ENCODE measurements at places on chromosomes 13 and 19. TPM values are rescaled to one million over a fixed set of nuclear protein-coding genes. Genes with fewer than 3 reads are reported as not detected.

DNA sequence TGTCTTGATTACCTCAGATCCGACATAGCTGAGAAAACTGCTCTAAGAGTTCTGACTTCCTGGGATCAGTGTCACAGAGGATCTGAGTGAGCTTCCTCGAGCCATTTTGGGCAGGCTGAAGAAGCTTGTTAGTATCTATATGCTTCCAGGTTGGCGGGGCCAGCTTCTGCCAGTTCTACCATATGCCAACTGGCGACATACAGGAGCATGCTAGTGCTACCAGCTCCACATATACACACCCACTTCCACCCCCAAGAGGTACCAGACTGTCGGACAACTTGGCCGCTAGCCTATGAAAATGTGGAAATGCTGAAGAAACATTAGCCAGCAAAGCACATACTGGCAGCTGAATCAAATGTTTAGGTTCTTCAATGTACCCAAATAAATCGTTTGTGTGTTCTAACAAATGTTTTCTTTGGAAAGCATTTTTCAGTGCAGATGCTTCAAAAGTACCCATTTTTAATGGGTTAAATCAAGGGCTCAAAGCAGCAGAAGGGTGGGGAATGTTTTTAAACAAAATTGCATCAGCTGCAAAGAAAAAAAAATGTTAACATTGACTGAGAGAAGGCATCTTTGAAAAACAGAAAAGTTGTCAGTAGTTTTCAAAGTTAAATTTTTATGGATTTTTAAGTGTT, 163.7 kb downstream of the KLF12 start:
- DNase-seq = no peak

DNA sequence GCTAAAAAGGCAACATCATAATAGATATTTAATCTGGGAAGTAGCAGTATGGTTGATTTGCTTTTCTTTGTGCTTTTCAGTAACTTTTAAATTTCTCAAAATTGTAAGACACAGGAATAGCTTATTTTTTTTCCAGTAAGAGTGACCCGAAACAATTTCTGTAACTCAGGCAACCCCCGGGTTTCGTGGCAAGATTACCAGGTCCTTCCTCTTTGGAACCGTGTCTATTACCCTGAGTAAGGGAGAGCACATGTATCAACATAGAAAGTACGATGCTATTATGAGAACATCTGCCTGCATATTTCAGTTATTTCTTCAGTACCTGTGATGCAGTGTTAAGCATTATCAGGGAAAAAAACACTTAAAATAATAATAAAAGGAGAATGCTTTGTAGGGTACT, 64.1 kb downstream of the DOCK9 start:
- no peak for DNase-seq

- no peak for DNase-seq
These were observed 35.6 kb downstream of the GADD45B start for GRCh38 chr19:2511570-2511969.

DNA sequence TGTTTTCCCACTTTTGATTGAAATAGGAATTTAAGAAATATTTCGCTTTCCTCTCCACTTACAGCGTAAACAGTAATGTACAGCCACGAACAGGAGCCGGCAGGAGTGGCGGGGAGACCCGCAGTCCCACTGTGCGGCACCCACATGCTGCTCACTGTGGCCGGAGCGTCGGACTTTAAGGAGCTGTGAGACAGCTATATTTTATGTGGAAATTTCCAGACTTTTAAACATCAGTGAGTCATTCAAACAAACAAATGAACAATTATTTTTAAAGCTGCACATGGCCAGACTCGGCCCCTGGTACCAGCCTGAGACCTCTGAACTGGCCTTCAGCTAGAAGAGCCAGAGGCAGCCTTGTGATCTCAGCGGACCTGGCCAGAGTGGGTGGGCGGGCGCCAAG, 52.5 kb downstream of the CRYL1 start:
- no peak for DNase-seq

DNA sequence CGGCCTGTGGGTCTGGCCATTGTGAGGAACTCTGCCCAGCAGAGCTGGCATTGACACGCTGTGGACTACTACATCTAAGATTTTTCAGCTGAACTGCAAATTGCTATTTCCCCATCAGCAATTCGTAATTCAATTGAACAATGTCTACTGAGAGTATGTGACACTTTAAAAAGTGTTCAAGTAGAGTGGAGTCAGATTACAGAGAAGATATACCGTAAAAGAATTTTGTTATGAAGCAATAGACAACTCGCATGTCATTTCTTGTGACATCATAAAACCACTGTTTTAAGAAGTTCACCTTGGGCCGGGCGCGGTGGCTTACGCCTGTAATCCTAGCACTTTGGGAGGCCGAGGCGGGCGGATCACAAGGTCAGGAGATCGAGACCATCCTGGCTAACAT, 32.5 kb upstream of the C1QTNF9 start:
- DNase-seq = no peak

GRCh38 chr13:59211606-59212005, 952.1 kb downstream of the DIAPH3 start:
- no peak for DNase-seq

GRCh38 chr13:84903391-84903790, 895.8 kb downstream of the SLITRK6 start:
- DNase-seq = no peak

Gene PPM1N
- total RNA-seq = 4.2 TPM

Gene ZNF813
- 7.8 TPM for total RNA-seq

Gene ZNF135
- 1.2 TPM for total RNA-seq

Gene GPR12
- not detected for total RNA-seq

Gene PRTN3
- total RNA-seq = not detected
